Prostate gland (tissue), 2 donors: ENCODE measurements at places on chromosomes 13 and 19.

- no peak for DNase-seq
These were observed 599.5 kb upstream of the PCDH9 start for GRCh38 chr13:67829641-67830040.

DNA sequence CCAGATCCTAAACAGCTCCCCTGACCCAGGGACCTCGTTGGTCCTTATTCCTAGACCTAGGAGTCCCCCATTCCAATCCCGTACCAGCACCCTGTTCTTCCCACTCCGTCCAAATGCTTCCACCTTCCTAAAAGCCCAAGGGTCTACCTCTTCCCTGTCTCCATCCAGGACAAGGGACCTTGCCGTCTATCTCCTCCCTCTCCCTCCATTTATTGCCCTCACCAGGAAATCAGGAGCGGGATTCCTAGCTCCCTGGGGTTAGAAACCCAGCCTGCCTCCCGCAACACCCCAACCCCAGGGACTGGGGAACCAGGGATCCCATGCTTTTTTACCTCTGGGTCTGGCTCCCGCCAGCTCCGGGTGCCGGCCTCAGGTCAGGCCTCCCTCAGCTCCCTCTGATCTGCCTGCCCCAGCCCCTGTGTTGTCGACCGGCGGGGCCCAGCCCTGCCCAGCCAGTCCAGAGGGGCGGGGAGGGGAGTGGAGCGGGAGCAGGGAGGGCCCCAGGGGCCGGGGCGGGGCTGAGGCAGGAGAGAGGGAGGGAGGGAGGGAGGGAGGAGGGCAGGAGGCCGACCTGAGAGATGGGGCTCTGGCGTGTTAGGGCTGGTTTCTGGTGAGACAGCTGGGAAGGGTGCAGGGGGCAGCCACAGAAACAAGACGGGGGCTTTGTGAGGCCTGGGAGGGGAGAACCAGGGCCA, at the start of gene B3GNT8:
Gene B3GNT8, minus strand, starts transcription at position 423 of the 695 bp plus-strand sequence. CDS start 596 bp downstream, outside the sequence.
- DNase-seq: peak; percentile 89

GRCh38 chr13:23593148-23593547, 22.9 kb downstream of the TNFRSF19 start:
- DNase-seq: no peak

GRCh38 chr13:18946738-18947137, 234.9 kb downstream of the TUBA3C start:
- DNase-seq: no peak

DNA sequence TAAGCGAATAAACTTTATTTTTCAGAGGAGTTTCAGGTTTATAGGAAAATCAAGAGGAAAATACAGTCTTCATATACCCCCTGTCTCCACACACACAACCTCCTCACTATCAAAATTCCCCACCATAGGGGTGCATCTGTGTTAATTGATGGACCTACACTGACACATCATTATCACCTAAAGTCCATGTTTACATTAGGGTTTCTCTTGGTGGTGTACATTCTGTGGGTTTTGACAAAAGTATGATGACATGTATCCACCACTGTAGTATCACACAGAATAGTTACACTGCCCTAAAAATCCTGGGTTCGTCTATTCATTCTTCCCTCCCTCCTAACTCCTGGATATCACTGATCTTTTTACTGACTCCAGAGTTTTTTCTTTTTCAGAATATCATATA, 654.2 kb downstream of the UQCRFS1 start:
- DNase-seq: no peak

DNA sequence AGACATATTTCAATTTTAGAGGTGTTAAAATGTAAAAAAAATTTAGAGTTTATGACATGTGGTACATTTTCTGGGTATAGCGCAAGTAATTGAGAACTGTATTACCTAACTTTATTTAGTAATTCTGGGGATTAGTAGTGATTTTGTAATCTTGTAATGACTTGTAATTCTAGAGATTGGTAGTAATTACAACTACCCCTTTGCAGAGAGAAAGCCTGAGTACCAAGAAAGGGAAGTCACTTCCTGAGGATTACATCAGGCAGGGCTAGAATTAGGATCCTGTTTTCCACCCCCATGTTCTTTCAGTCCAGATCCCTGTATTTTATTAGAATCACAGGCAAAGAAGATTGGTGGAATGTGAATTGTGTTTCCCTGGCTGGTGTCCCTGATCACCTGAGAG, 274.9 kb downstream of the KCNRG start:
- DNase-seq: no peak

DNA sequence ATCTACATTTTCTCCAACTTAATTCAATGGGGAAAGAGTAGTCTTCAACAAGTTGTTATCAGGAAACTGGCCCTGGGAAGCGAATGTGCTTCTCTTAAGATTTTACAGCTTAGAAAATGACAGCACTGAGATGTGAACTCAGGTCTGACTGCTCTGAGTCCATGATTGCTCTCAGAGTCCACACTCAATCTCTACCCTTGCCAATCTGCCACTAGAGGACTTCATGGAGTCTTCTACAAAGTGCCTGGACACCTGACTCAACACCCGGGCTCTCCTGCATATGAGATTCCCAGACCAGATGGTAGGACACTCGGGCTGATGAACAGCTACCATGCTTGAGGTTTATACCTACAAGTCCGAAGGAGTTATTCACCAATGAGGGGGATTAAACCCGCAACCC, 74.8 kb downstream of the ABCC4 start:
- no peak for DNase-seq

GRCh38 chr13:24386816-24387708, 77.7 kb downstream of the C1QTNF9 start:
- DNase-seq: no peak

GRCh38 chr13:24090049-24090448, 70.5 kb upstream of the SPATA13 start:
- no peak for DNase-seq

DNA sequence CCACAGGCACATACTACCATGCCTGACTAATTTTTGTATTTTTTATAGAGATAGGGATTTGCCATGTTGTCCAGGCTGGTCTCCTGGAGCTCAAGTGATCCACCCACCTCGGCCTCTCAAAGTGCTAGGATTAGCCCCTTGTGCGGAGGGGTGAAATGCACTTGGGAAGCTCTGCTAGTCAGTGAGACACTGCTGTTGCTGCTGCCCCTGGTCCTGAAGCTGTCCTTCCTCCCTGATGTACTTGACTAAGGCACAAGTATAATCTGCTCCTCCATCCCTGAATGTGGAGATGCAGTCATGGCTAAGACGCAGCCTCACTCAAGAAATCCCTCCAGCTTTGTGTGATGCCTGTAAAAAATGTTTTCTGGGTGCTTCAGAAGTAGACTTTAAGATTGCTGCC, 124.5 kb downstream of the KCTD15 start:
- DNase-seq: no peak

DNA sequence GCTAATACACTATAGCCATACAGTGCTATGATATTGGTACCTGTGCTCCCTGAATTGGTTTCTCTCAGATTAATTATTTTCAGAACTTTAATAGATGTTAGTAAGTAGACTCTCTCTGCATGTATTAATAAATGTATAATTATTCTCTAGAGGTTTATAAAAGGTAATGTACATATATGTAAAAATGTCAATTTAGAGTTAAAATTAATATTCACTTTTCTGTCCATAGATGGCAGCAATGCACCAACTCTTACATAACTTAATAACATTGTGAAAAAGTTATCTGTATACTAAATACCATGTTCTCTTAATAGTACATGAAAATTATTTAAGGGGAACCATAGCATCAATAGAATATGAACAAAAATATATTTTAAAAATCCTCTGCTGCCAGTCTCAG, 515.0 kb upstream of the KLHL1 start:
- DNase-seq: no peak

GRCh38 chr13:63024458-63024857, 1608.8 kb upstream of the PCDH20 start:
- no peak for DNase-seq

DNA sequence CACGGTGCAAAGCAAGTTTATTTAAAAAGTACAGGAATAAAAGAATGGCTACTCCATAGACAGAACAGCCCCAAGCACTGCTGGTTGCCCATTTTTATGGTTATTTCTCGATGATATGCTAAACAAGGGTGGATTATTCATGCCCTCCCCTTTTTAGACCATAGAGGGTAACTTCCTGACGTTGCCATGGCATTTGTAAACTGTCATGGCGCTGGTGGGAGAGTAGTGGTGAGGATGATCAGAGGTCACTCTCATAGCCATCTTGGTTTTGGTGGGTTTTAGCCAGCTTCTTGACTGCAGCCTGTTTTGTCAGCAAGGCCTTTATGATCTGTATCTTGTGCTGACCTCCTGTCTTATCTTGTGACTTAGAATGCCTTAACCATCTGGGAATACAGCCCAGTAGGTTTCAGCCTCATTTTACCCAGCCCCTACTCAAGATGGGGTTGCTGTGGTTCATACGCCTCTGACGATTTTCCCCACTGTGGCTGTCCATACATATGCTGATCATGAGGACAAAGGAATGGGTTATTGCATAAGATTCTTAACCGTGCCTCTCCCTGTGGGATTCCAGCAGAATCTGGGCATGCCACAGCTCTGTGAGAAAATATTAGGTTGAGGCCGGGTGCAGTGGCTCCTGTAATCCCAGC, 36.9 kb upstream of the ZNF507 start:
- no peak for DNase-seq
